CD14-positive monocyte (primary cell): ENCODE measurements at places on chromosomes 4 and X.
A peak's percentile ranks its signal among the peaks of the same experiment; 100 is the strongest.

DNA sequence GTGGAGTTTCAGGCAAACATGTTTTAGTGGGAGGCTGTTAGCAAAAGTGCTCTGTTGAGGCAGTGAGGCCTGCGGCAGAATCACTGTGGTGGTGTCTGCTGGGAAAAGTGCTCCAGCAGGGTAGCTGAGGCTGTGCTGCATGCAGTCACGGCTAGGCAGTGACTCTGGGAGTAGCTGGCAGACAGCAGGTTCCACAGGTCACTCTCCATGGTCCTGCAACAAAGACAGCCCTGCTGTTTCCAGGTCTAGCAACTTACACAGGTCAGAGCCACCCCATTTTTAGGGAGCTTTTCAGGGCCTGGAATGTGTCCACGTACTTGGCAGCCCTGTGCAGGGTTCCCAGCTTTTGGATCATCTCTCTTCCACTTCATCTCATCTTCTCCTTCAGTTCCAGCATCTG, 184.3 kb downstream of the NAA11 start:
- DNase-seq = no peak

- no peak for DNase-seq
Measured at GRCh38 chr4:111228874-111229273, 606.0 kb upstream of the PITX2 start.

GRCh38 chr4:98352940-98353339, 91.8 kb downstream of the RAP1GDS1 start:
- DNase-seq = no peak

DNA sequence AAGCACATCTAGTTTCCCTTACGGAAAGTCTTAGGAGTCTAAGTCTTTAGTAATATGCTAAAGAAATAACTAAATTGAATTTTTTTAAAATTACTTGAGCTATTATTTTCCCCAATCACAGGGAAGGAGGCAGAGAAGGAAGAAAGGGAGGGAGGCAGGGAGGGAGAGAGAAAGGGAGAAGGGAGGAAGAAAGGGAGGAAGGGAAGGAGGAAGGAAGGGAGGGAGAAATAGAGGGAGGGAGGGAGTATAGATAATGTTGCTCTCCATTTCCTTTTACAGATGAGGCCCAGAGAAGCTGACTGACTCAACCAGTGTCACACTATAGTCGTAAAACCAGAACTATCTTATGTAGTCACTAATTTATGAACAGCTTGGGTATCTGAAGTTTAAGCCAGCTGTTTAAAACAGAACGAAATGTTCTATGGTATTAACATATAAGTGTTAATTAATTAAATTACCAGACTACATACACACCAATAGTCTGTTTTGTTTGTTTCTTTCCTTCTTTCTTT, 14.6 kb downstream of the SH3RF1 start:
- DNase-seq = no peak

GRCh38 chr4:156972379-156973015, 898 bp upstream of the PDGFC start:
- DNase-seq = peak; percentile 67

DNA sequence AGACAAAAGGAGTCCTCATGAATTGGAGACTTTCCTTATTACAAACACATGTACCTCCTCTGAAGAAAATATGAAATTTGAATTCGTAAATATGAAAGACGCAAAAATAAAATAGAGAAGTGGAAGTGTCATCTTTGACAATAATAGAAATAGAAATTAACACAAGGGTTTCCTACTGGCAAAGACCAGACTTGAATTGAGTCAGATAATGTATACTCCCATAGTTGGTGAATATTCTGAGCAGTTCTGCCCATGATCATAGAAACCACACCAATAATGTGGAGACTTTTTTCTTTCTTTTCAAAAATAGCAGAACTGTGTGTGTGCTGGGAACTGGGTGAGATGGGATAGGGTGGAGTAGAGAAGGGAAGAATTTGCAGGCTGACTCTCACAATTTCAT, 277.7 kb upstream of the TET2 start:
- no peak for DNase-seq

GRCh38 chr4:147737623-147738022, 5.7 kb downstream of the ARHGAP10 start:
- DNase-seq = no peak

- no peak for DNase-seq
Measured at GRCh38 chrX:68945603-68946228, 116.9 kb downstream of the EFNB1 start.

DNA sequence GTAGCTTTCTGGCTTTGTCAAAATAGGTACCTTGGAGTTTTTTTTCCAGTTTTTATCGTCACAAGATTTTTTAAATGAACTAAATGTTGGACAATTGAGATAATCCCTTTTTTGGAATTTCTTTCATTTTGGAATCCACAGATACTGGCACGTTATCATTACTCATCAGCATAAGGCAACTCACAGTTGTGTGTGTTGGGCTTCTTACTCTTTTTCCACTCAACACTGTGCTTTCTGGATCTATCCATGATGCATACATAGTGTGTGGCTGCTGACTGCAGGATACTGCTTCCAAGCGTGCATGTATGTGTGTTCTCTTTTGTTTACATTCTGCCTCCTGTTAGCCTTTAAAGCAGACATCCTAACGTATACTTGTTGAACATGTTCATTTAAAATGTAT, 113.5 kb upstream of the FAM9A start:
- DNase-seq = no peak

GRCh38 chr4:86306816-86307215, 53.0 kb downstream of the MAPK10 start:
- DNase-seq = no peak

GRCh38 chr4:73055241-73055897, 14.1 kb downstream of the COX18 start:
- DNase-seq = no peak

- DNase-seq = peak; percentile 54
Measured at GRCh38 chr4:1748465-1748995, 27.2 kb downstream of the TACC3 start.

- no peak for DNase-seq
Measured at GRCh38 chr4:119735165-119735651, 106.6 kb upstream of the PDE5A start.

DNA sequence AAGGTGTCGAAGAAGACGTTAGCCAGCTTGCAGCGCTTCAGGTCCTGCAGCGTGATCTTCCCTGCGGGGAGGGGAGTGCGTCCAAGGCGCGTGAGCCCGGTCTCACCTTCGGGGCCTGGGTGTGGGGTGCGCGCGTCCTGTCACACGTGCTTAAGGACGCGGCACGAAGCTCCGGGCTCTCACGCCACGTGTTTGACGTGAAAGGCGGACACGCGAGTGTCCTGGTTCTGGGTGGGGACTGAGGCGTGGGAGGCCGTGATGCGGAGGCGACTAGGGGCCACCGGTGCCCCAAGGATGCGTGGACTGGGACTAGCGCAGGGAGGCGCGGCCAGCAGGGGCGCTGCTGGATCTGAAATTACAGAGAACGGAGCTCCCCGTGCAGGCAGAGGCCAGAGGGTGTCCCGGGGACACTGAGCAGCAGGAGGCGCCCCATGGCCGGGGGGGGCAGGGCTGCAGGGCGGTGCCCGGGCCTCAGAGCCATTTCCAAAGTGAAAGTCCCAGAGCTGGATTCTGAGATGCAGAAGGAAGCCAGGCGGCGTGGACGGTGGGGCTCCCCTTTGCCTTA, 20.3 kb upstream of the GTPBP6 start:
- DNase-seq = no peak

GRCh38 chrX:48957477-48957826, at the start of gene OTUD5:
TSS of gene OTUD5 (minus strand) at chrX:48957607. CDS start at chrX:48957570, 37 bp downstream.
- DNase-seq = no peak

GRCh38 chr4:102529977-102530376, 28.8 kb downstream of the NFKB1 start:
- no peak for DNase-seq

DNA sequence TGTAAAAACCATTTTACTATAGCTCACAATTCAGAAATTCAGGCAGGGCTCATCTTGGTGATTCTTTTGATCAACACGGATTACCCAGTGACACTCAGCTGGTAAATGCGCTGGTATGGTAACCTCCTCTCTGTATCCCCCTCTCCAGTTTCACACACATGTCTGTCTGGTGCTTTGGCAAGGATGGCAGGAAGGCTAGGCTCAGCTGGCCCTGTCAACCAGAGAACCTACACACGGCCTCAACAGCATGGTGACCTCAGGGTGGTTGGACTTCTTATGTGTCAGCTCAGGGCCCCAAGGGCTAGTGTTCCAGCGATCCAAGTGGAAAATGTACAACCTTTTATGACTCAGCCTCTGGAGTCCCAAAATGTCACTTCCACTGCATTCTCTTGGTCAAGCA, 55.7 kb upstream of the EOLA2 start:
- DNase-seq = no peak

- no peak for DNase-seq
Measured at GRCh38 chr4:123600987-123601904, 204.7 kb downstream of the SPRY1 start.

DNA sequence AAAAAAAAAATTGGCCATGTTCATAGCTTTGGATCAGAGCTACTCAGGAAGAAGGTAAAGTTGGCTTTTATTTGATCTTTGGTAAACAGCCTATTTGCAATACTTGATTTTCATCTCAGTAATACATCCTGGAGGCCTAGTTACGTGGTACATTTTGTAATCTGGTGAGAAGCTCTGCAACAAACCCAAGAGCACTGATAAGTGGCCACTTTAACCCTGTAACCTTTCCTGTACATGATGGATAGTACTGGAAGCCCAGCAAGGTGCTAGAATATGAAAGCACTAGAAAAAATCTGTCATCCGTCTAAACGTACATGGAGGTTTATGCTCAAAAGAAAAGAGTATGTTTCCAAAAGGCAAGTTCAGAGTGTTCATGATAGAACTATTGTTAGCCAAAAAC, 88.3 kb upstream of the BMP2K start:
- no peak for DNase-seq

GRCh38 chrX:118807151-118808017, 16.2 kb upstream of the ZCCHC12 start:
- DNase-seq = peak; percentile 38

GRCh38 chr4:114136069-114136468, 156.6 kb upstream of the ARSJ start:
- DNase-seq = no peak

- no peak for DNase-seq
Measured at GRCh38 chrX:32687379-32687778, 524.0 kb downstream of the DMD start.

DNA sequence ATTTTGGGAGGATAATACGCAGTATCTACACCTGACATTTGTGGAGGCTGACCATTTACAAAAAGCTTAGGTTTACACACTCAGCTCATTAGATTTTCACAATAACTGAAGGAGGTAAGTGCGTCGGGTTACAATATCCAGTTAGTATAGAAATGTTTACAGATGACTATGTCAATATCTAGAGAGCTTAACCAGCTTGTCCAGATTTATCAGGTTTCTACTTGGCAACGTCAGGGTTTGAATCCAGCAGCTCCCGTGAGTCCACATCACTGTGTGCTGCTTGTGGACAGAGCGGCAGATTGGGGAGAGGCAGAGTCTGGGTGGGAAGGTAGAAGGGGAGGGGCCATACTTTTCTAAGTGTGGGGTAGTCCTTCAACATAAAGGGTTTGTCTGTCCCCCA, 28.3 kb downstream of the ARHGAP10 start:
- DNase-seq = no peak

GRCh38 chr4:7506119-7506518, 71.4 kb upstream of the PSAPL1 start:
- DNase-seq = no peak

DNA sequence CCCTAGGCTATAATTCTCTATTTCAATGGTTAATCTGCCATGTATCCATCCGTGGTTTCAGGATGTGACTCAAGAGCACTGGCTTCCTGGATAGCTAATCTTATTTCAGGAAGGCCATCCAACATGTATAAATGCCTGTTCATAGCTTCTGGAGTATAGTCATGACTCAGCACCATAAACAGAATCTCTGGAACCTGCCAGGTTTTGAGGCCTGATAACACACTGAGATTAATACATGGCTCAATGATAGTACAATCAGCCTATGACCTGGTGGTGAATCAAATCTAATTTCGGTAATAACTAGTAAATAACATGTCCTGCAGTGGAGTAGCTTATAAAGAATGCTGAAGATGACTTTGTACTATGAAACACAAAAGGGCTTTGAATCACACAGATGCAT, 5.7 kb upstream of the IL13RA2 start:
- DNase-seq = no peak

DNA sequence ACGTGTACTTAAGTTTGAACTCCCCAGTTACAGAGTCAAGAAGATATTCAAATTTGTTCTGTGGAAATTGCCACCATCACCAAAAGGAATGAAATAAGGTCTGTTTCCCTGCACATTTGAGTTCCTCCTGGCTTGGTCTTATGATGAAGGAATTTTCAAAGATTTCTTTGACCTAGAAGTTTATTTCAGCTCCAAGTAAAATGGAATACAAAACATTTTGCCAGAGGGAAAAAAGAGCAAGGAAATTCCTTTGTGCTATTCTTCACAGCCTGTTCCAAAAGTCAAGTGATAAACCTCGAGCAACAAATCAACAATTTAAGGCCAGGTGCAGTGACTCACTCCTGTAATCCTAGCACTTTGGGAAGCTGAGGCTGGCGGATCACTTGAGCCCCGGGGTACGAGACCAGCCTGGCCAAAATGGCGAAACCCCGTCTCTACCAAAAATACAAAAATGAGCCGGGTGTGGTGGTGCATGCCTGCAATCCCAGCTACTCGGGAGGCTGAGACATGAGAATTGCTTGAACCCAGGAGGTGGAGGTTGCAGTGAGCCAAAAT, 3.4 kb downstream of the NKRF start:
- DNase-seq = no peak
